ENCODE measurements at places on chromosomes 5 and 9.

- DNase-seq, result no peak
Observed at GRCh38 chr5:55851675-55851979, 470 bp downstream of the IL31RA start.

GRCh38 chr9:86256653-86257052 is 2.8 kb downstream of the C9orf153 start:
- DNase-seq, result no peak

- no peak for DNase-seq
Observed at GRCh38 chr5:98482321-98483300, 290.9 kb upstream of the RGMB start.

GRCh38 chr5:21646469-21646868 is 1206.7 kb downstream of the CDH12 start:
- no peak for DNase-seq

DNA sequence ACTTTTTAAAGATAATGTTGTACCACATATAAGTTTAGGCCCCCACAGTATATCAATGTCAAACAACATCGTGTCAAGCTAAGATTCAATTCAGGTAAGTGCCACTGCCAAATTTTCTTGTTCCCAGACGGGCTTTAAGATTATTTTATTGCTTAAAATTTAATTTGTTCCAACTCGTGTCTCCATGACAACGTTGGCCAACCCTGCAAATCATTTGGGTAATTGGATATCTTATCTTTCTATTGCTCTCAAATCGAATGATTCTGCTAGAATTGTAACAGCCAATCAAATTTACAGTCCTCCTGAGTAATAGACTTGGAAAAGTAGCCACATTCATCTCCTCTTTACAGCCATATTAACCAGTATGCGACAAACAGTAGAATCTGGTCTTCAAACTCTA is 19.5 kb downstream of the TLE1 start:
- DNase-seq, result no peak

- no peak for DNase-seq
Observed at GRCh38 chr5:142500227-142500905, 175.5 kb upstream of the SPRY4 start.

DNA sequence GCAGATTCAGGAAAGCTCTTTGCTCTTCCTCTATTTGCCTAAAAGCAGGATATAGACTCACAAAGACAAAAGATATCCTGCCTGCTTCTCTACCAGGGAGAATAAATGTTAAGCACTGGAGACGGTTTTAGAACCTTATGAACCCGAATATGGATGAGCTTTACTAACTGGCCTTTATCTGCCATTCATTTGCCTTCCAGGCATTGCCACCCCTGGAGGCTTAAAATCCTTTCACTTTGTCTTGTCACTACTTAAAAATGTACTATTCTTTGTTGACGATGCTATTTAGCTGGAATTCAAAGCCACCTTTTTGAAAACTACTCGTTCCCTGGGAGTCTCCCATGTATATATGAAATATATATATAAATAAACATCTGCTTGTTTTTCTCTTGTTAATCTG is 23.2 kb upstream of the LVRN start:
- DNase-seq, result no peak

DNA sequence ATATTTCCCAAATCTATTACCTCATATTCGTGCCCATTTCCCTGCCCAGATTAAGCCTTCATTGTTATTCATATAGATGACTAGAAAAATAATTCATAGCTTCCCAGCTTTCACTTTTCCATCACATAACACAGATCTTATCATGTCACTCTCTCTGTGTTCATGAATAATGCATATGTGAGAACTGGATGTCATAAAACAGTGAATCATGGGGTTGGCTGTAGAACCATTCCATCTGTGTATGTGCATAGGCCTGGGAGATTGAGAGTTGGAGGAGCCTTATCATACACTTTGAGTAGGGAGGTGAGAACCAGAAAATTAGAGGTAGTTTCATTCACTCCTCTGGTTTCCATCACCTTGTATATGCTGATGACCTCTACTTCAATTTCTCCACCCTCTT is 73.9 kb upstream of the RANBP6 start:
- DNase-seq, result no peak

GRCh38 chr5:167720259-167720658 is 571.2 kb upstream of the WWC1 start:
- DNase-seq, result no peak

- DNase-seq, result no peak
Observed at GRCh38 chr9:90449213-90449925, 193.3 kb downstream of the DIRAS2 start.

DNA sequence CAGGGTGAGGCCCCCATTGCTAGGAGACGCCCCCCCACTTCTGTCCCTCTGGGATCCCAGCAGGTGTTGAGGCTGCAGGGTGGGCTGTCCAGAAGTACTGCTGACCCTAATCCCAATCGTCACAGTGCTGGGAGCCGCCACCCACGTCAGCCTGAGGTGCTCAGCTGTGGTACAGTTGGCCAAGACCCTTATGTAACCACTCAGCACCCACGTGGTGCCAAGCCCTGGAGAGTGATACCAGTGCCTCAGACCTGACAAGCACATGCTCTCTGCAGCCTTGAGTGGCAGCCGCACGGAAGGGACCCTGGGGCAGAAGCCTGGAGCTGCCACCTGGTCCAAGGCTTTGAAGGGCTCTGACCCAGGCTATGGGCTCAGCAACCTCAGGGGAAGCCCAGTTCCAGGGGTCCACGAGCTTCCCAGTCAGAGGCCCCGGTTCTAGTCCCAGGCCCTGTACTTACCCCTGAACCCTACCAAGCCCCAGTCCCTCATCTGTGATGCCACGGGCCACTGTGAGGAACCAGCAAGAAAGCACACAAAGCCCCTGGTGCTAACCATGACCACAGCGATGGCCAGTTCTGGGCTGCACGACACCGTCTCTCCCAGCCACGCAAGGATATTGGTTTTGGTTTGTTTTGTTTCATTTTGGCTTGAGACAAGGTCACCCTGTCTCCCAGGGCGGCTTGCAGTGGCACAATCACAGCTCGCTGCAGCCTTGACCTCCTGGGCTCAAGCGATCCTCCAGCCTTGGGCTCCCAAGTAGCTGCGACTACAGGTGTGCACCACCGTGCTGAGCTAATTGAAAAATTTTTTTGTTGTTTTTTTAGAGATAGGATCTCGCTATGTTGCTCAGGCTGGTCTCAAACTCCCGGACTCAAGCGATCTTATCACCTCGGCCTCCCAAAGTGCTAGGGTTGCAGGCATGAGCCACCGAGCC is 50.7 kb downstream of the DBH start:
- DNase-seq, result no peak

DNA sequence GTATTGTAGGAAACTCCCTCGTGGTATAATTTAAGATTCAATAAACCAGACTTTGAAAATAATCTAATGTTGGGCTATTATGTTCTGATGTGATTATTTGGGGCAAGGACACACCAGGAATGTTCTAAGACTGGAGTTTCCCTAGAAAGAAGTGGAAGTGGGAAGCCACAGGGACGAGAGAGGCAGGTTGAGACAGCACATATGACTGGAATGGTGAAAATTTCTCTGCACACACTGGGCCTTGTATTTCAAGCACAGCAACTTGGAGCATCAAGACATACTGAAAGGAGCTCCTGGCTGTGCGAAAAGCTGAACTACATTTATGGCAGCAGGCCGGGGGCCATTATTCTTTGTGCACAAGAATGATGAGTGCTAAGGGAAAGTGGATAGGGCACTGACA is 98.2 kb downstream of the CETN3 start:
- DNase-seq, result no peak

DNA sequence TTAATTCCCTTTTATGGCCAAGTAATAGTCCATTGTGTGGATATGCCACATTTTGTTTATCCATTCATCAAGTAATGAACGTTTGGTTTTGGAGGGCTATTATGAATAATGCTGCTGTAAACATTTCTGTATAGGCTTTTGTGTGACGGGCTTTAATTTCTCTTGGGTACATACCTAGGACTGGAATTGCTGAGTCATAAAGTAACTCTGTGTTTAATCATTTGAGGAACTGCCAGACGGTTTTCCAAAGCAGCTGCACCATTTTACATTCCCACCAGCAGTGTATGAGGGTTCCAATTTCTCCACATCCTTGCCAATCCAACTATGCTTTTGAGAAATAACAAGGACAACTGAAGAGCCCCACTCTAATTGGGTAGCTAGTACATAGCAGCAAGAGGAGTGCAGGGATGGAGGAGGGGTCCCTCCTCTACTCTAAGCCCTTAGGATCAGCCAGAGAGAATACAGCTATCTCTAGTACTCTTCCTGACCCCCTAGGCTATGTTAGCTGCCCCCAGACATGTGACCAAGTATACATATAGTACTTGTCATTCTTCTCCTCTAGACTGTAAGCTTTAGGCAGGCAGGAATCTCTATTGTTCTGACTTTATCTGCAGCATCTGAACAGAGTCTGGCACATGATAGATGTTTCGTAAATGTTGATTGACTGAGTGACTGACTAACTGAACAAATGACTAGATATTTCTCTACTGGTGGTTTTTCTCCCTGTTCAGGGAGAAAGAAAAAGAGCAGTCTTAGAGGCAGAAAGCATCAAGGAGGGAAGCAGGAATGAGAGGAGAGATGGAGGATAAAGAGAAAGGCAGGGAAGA is 22.1 kb upstream of the MATR3 start:
- DNase-seq, result no peak

- no peak for DNase-seq
Observed at GRCh38 chr9:84266087-84266561, 74.4 kb downstream of the SLC28A3 start.

DNA sequence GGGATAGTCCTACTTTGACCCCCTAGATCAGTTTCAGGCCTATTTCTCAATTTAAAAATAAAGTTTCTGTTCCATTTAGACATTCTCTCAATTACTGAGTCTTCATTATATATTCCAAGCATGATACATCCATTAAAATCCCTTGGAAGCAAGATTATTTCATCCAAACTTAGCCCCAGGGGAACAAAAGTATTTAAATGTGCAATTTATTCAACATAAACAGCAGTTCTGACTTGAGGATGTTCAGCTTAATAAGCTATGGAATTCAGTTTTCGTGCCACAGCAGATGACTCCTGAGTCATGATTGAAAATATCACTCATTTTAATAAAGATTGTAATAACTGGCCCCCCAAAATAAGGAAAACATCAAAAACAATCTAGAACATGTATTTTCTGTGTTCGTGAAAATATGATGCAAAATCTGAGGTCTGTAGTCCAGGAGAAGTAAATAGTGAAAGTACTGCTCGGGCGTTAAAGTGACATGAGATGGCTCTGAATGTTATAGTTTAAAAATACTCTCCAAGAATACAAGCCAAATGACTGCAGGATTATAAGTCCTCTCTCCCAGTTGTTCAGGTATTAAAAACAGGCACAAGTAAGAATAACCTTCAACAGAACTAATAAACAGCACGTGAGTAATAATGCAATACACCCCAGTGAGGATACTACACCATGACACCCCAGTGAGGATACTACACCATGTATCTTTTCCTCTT is 67.1 kb downstream of the RETREG1 start:
- no peak for DNase-seq

GRCh38 chr5:137164961-137165360 is 334.2 kb downstream of the SPOCK1 start:
- DNase-seq, result no peak

DNA sequence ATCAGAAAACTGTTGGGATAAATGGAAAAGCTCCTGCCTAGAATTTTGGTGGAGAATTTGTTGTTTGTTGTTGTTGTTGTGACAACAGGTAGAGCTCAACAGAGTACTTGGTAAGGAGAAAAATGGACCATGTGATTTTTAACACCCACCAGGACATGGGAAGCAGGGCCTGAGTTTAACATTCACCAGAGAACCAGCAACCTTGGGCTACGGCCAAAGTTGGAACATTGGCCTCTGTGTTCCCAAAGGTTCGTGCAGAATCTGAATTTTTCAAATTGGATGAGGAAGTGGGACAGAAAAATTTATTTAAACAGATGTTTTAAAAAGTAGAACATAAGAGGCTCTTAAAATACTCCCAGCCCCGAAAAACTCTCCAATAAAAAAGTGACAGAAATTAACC is 127.0 kb downstream of the GNA14 start:
- DNase-seq, result no peak

- DNase-seq, result no peak
Observed at GRCh38 chr5:148910686-148911361, 84.4 kb downstream of the ADRB2 start.

- DNase-seq, result no peak
Observed at GRCh38 chr9:18544456-18544855, 70.5 kb downstream of the ADAMTSL1 start.

GRCh38 chr5:35153375-35153932 is 76.8 kb downstream of the PRLR start:
- no peak for DNase-seq

- DNase-seq, result no peak
Observed at GRCh38 chr9:32384002-32384363, 460 bp upstream of the ACO1 start.

DNA sequence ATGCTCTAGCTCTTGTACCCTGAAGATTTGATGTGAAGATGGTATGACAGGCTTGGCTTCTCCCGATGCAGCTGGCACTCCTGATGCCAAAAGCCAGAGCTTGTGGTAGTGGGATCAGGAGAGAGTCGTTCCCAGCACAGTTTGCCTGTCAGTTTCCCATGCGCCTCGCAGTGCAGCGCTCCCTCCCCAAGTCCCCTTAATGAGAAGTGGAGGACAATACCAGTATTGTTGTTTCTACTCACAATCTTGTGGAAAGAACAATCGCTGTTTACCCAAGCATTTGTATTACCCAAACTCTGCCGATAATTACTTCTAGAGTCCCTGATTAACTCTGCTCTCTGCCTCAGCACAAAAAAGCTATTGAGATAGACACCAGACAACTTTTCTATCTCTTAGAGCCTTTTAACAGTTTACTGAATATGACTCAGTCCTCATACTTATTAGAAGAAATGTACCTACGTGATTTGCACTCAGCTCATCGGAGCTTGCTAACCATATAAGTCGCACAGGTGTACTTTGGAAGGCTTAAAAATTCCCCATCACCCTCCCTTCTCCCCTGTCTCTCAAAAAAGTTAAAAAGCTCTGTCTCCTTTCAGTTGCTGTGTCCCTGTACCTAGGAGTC is 283.2 kb upstream of the TMEM161B start:
- no peak for DNase-seq

- DNase-seq, result no peak
Observed at GRCh38 chr5:9057406-9058000, 488.4 kb downstream of the SEMA5A start.

DNA sequence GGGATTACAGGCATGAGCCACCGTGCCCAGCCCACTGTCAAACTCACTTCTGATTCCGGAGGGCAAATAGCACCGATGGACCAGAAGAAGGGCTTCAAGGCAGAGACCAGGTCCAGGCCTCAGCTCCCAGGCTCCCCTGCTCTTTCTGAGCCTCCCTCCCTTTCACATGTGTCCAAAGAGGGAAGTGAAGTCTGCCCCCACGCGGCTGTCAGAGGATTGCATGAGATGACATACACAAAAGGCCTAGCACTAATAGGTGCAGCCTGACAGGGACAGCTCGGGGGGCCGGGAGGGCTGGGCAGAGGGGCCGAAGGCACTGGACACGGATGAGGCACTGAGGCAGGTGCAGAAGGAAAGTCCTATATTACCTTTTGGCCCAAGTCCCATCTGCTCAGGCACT is 16.1 kb downstream of the FBP1 start:
- no peak for DNase-seq

- DNase-seq, result no peak
Observed at GRCh38 chr5:175814691-175815090, 56.7 kb upstream of the CPLX2 start.

Data from cortex of kidney (tissue), 1 donor.